HFFc6 (cell line): ENCODE measurements at places on chromosomes 11 and 22. TPM values are rescaled to one million over a fixed set of nuclear protein-coding genes. Genes with fewer than 3 reads are reported as not detected.

The HEPN1 gene
- total RNA-seq, result not detected in 3 replicates

DNA sequence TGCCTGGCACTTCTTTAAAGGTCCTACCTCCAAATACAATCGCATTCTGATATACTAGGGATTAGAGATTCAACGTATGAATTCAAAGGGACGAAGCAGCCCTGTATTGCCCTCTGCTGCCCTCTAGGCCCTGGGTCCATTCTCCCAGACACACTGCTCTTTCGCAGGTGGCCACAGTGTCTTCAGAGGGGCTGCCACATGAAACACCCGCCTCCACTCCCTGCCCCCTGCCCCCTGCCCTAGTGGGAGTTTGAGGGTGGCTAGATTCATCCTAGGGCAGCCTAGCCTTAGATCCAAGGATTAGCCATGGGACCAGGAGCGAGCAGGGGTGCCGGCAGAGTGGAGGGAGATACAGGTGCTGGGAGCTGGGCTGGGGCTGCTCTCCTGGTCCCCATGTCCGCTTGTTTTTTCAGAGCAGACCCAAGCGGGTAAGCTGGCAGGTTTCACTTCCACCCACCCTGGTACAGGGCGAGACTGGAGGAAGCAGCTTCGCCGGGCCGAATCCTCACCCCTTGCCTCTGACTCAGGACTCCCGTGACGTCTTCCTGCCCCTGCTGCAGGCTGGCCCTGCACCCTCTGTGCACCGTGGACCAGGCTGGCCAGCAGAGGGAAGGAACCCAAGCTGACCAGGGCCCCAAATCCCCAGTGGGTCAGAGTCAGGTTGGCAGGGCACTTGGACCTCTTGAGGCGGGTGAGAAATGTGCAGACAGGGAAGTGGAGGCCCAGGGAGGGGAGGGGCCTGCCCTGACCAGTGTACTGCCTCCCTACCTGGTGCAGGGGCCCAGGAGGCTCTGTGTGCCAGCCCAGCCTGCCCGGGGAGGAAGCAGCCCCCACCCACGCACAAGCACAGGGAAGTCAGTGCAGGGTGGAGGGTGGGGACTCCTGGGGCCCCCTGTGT lies 28.4 kb upstream of the HMOX1 start:
- DNase-seq, result no peak

DNA sequence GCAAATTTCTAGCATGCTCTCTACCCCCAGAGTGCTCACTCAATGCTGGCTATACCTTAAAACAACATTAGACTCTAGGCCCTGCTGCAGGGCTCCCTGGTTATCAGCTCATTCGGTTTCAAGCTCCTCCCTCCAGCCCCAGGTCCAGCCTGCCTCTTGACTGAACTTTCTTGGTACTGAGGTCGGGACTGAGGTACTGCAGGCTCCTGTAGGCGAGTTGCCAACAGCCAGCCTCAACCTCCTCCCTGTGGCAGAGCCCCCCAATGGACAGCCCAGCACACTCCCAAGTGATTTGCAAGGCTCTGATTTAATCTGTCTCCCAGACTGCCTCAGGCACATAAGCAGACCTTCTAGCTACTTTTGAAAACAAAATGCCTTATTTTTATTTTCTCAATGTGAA lies 73.6 kb upstream of the EIF3M start:
- DNase-seq, result no peak

- no peak for DNase-seq
Measured at GRCh38 chr11:10401696-10402392, 53.2 kb upstream of the AMPD3 start.

- DNase-seq, result no peak
Measured at GRCh38 chr22:23231471-23232093, 51.3 kb downstream of the BCR start.

The BATF2 gene
- 0.20 to 0.45 TPM (median 0.45 TPM) in 3 replicates for total RNA-seq

The MPZL3 gene
- 0.52 TPM in 1 of 2 replicates, not detected in the other for total RNA-seq

- DNase-seq, result no peak
Measured at GRCh38 chr11:126723665-126724045, 276.9 kb downstream of the KIRREL3 start.

GRCh38 chr11:74532501-74533246 lies 39.1 kb upstream of the LIPT2 start:
- DNase-seq, result no peak

The TMEM109 gene
- total RNA-seq, result 78.5 to 101 TPM (median 99.9 TPM) in 3 replicates

- DNase-seq, result no peak
Measured at GRCh38 chr22:19801340-19802000, 40.9 kb downstream of the TBX1 start.

DNA sequence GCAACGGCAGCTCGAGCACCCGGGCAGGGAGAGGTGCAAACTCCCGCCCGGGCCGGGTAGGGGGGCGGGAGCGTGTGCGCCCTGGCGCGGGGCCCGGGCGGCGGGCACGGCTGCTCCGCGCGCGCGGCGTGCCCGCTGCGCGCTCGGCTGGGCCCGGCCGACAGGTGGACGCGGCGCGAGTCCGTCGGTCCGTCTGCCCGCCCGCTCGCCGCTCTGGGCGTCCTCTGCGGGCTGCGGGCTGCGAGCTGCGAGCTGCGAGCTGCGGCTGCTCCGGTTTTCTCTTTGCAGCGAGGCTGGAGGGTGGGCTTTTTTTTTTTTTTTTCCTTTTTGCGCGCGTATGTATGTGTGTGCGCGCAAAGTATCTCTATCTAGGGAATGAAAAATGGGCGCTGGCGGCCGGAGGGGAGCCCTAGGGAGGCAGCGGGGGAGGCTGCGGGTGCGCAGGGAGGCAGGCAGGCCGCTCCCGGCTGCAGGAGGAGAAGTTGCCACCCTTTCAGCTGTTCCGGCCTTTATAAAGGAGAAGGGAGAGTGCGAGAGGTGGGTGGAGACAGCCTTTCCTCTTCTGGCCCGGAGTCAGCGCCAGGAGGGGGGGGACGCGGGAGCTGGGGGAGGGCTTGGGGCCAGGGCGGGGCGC lies at the start of gene PDGFB:
TSS of gene PDGFB (minus strand) at position 487 of the 634 bp plus-strand sequence. CDS start 1,019 bp downstream, outside the sequence.
- no peak for DNase-seq

GRCh38 chr11:129380413-129380812 lies 4.8 kb downstream of the BARX2 start:
- no peak for DNase-seq

The CST6 gene
- total RNA-seq, result 0.83 to 1.1 TPM in 2 of 3 replicates, not detected in the other

DNA sequence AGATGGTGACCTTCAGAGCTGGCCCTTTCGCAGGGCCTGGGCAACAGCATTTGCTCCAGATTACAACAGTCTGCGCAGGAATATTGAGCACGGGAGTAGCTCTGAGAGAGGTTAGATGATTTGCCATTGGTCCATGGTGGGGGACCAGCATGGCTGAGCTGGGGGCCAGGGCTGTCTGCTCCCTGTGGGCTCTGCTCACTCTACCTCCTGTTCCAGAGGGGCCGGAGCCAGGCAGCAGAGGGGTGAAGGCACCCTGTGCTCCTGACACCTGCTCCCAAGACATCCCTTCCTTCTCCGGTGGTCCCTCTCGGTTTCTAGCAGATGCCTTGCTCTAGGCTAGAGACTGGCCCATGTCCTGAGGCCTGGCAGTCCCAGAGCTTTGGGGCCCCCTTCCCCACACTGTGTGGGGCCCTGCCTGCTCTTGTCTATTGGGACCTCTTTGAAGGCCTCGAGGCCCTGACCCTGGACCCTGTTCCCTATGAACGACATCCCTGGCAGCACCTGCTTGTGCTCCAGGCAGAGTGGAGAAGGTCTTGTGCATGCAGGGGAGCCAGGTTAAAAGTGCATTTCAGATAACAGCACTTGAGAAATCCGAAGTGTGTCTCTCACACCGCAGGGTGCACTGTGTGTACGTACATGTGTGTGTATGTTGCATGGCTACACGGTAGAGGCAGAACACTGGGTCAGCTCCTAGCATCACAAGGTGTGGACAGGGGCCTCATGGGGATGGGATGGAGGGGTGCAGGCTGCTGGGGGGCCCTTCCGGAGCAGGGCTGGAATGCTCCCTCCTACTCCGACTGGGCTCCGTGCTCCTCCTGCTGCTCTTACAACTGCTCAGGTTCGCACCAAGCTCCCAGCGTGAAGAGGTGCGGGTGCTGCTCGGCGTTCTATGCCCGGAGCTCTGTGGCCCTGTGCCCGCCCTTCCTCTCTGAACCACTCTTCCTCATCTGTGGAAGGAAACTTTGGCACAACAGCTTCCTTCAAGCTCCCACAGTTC lies 123.3 kb upstream of the B3GAT1 start:
- DNase-seq, result no peak

GRCh38 chr11:7436657-7437056 lies 48.6 kb upstream of the OLFML1 start:
- no peak for DNase-seq

DNA sequence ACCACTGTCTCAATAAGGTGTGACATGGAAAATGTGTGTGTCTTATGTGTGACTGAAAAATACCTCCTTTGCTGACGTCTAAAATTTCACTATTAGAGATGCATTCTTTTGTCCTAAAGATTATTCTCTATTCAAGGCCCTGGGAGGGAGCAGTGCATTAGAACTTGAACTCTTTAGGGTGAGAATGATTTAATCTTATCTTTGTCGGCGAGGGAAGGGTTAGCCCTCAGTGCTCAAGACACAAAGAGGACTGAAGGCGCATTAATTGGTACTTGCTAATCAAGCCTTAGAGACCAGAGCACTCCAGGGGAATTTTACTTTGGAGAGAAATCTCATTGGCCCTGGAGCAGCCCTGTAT lies 29.8 kb upstream of the PLET1 start:
- no peak for DNase-seq

- no peak for DNase-seq
Measured at GRCh38 chr11:104984808-104985207, 16.4 kb upstream of the CASP4 start.

- DNase-seq, result no peak
Measured at GRCh38 chr11:16037179-16037578, 319.2 kb downstream of the SOX6 start.

DNA sequence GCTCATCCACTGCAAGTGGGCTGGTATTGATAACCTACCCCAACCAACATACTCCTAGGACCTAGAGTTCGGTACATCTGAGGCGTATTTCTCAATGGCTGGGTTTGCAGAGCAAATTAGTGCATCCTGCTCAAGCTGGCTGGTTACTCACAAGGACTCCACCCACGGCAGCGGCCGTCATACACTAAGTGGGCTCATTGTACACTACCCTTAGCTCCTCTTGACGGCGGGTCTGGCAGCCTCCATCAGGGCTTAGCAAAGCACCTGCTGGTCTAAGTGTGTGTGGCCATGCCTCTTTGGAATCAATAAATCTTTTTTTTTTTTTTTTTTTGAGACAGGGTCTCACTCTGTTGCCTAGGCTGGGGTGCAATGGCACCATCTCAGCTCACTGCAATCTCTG lies 20.2 kb upstream of the KCNJ11 start:
- no peak for DNase-seq

The PANX3 gene
- not detected in 3 replicates for total RNA-seq

The HOATZ gene
- total RNA-seq, result not detected in 3 replicates
